ENCODE measurements at places on chromosomes 2 and 18.

GRCh38 chr2:195304310-195304709 is 352.7 kb upstream of the SLC39A10 start:
- DNase-seq = peak; percentile 78

GRCh38 chr18:47512726-47513435 is 261.4 kb upstream of the SKOR2 start:
- no peak for DNase-seq

DNA sequence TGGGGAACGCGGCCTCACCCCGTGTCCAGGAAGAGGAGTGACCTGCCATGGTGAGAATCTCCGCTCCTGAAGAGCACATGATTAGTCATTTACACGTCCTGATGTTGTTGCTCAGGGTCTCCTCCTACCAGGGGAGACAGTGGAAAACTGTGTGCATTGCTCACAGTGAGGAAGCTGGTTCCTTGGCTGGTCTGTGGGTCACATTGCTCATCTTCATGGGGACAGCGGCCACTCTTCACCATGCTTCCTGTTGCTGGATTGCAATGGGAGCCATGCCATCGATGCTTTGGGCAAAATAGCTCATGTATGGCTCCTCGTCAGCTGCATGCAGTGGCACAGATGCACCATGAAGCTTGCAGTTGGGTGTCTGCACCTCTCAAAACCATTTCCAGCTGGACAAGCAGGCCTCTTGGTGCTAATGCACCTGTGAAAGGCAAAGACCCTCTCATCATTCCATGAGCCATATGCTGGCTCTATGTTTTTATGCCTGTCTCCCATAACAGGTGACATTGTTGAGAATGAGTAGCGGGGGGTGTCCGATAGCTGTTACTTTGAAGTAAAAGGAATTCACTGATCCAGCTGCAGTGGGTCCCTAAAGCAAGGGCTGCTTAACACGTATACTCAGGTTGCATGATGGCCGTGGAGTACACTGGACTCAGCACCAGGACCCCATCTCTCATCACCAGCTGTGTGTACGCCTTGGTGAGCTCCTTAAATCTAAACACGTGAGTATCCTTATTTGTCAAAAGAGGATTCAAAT is 135.0 kb upstream of the ALKAL2 start:
- DNase-seq = no peak

- no peak for DNase-seq
Measured at GRCh38 chr18:55539240-55539639, 48.8 kb downstream of the TCF4 start.

GRCh38 chr18:46591783-46592391 is 65.1 kb downstream of the LOXHD1 start:
- peak; percentile 32 for DNase-seq

- DNase-seq = no peak
Measured at GRCh38 chr2:215984661-215985060, 28.7 kb downstream of the MREG start.

GRCh38 chr2:3458396-3459184 is 60.7 kb downstream of the ADI1 start:
- DNase-seq = no peak

GRCh38 chr2:240646176-240646899 is 21.1 kb downstream of the GPR35 start:
- no peak for DNase-seq

- peak; percentile 95 for DNase-seq
Measured at GRCh38 chr2:144230448-144231085, 289.4 kb downstream of the ZEB2 start.

- DNase-seq = no peak
Measured at GRCh38 chr18:51619283-51619682, 421.8 kb upstream of the MEX3C start.

GRCh38 chr18:42264497-42264896 is 309.5 kb downstream of the PIK3C3 start:
- no peak for DNase-seq

DNA sequence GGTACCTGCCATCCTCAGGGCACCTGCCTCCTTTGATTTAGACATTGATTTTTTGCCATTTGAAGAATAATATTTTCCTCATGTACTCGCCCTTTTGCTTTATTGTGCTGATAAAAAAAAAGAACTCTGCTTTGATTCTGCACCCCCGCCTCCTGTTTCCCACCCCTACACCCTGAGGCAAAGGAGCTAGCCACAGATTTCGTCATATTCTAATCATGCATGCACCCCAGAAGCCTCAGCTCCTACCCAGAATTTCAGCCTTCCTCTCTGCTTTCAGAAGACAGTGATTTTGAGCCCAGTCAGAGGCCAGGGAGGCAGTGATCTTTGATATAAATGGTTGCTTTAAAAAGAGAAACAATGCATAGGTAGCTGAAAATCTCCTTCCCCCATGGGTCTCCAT is 329.0 kb downstream of the PTPRM start:
- no peak for DNase-seq

- DNase-seq = no peak
Measured at GRCh38 chr2:3216841-3217495, 160.7 kb downstream of the EIPR1 start.

DNA sequence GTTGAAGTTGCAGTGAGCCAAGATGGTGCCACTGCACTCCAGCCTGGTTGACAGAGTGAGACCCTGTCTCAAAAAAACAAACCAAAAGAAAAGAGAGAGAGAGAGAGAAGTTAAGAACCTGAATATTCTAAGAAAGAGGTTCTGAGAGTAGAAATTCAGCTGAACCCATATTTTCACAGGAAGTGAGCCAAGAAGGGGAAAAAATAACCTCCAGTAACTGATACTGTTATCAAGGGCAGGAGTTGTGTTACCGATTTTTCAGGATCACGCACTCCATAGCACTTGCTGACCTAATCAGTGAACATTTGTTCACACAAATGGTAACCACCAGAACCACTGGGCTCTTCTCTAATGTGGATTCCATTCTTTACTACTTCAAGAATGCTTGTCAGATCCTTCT is 39.1 kb upstream of the BZW1 start:
- DNase-seq = no peak

DNA sequence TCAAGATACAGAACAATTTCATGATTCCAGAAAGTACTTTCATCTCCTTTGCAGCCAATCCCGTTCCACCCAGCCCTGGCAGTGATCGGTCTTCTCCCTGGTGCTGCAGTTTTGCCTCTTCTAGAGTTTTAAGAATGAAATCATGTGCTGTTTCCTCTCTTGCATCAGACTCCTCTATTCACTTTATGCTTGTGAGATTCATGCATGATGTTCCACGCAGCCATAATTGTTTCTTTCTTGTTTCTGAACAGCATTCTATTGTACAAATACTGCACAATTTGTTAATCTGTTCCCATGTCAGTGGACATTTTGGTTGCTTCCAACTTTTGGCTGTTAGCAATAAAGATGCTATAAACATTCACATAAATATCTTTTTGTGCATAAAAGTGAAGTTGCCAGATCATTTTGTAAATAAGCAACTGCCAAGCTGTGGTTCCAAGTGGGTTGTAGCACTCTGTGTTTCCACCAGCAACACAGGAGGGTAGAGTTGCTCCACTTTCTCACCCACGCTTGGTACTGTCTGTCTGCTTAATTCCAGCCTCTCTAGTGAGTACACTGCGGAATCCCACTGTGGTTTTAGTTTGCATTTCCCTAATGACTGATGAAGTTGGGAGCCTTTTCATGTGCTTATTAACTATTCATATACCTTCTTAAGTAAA is 104.5 kb downstream of the TWIST2 start:
- peak; percentile 1 for DNase-seq

DNA sequence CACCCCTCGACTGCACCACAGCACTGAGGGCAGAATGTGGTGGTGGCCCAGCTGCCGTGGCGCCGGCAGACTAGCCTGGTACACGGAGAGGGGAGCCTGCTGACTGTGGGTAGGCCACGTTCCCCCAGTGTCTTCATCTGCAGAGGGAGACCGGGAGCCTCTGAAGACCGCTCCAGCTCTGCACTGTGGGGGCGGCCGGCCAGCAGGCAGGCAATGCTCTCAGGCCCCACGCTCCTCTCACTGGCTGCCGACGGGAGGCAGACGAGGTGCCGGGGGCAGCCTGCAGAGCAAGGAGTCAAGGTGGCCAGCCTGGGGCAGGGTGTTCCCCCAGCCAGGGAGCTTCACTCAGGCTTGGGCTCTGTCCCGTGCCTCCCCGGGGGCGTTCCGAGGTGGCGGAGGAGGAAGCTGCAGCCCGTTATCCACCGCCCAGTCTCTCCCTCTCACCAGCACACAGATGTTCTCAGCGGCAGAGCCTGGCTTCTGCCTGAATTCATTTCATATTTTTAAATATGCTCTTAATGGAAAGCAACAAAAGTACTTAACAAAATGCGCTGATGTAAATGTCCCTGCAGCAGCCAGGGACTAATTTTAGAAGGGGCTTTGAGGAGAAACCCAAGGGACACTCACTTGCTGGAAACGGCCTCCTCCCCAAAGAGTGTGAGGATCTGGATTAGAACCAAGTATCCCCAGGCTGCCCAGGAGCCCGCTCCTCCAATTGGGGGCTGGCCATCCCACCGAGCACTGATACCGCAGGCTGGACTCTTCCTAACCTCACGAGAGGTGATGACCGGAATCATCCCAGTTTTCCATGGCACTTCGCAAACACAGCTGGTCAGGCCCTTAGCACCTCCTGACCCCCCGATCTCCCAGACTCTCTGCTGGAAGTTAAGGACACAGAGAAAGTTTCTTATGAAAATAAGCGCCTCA is 87.8 kb downstream of the HDAC4 start:
- no peak for DNase-seq

DNA sequence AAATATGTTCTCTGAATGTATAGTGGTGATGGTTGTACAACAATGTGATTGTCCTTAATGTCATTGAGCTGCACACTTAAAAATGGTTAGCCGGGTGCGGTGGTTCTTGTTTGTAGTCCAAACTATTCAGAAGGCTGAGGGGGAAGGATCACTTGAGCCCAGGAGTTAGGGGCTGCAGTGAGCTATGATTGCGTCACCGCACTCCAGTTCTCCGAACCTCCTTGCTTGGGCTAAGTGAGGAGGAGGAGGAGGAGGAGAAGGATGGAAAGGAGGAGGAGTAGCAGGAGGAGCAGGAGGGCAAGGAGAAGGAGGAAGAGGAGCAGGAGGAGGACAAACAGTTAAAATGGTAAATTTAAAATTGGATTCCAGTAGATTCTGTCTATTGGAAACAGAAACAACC is 10.5 kb downstream of the SLC14A1 start:
- DNase-seq = no peak

- no peak for DNase-seq
Measured at GRCh38 chr2:29446847-29447246, 331.6 kb downstream of the CLIP4 start.

GRCh38 chr2:55010149-55010591 is 40.1 kb downstream of the RTN4 start:
- DNase-seq = peak; percentile 69

DNA sequence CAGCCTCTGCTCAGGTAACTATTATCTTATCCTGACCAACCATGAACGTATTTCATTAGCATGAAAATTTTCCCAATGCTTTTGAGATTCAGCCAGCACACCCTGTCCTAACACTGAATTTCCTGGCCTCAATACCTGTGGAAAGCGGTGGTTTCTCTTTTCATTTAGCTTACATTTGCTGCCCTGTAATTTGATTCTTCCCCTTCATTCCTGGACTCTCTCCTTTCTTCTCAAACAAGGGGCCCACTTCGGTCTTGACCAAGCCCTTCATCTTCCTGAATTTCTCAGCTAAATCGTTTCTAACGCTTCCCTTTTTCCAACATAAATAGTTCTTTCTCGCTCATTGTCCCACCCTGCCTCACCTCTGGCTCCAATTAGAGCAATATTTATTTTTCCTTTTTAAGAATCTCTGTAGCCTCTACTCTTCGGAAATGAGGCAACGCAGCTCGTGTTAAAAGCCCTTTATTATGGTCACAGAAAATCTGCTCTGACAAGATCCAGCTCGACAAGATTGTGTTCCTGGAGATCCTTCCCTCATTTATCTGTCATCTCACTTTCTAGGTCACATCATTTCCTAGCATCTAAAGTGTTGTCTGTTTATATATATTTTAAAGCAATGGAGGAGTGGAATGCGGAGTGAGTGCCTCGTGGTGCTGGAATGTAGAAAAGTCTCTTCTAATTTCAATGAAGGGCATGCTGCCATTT is 49.5 kb upstream of the BCL11A start:
- no peak for DNase-seq

DNA sequence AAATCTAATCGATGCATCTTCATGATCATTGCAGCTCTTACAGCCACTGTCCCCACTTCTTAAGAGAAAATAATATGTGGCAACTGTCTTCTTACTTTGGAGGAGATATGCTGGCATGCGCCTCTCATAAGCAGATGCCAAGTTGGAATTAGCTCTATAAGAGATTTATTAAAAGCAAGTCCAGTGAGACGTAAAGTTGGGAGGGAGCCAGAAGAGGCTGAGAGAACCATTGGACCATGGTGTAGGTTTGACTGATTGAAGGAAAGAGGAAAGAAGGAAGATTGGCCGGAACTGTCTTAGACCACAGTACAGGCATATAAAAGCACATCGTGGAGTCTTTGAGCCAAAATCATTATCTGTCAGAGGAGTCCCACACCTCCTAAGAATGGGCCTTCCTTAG is 265.7 kb upstream of the ZC3H15 start:
- no peak for DNase-seq

DNA sequence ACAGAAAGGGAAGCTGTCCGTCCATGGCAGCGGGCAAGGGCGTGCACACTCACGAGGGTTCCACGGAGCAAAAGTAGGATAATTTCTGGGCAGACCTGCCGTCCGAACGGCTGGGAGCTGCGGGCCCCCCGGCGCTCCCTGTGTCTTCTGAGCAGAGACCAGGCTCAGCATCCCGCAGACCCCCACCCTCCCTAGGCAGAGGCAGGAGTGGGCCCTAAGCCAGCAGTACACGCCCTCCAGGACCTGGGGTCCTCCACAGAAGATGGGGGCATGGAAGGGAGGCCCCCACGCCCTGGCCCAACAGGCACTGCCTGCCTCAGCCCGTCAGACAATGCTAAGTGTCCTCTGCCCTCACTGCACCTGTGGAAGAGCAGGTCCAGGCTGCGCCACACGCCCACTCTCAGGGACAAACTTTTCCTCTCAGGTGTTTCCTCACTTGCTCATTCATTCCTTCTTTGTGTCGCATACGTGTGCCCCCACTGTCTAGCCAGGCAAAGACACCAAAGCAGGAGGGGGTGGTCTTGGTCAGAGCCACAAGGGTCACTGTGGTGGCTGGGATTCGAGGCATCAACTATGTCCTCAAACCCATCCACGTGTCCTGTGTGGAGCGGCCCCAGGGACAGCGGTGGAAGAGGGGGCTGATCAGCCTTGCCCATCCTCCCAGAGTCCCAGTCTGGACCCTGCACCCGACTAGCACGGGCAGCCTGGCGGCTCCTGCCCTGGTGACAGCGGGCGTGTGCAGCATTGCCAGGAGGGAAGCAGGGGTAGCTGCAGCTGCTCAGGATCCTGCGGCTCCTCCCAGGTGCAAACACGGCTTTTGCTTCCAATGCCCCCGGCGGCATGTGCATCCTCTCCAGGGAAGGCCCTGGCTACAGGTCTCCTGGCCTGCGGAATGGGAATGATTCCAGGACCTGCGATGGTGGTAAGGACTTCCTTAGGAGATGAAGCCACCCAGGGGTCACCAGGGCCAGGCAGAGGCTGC is 2.4 kb upstream of the GPC1 start:
- no peak for DNase-seq

DNA sequence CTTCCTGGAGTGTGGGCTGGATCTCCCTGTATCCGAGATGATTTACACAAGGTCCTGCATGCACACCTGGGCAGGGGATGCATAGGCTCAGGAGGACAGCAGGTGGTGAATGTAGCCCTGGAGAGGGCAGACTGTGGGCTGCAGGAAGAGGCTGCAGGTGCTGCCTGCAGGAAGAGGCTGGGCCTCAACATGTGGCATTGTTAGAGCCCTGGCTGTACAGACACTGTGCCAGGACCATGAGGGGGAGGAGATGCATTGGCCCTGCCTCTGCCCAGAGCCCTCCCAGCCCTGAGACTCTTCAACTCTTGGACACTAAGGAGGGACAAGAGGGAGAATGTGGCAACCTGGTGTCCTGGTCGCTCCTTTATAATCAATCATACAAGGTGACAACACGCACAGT is 392.8 kb downstream of the TNS1 start:
- DNase-seq = no peak

Data from OCI-M1 (cell line).